ENCODE measurements at places on chromosomes 4 and X.

DNA sequence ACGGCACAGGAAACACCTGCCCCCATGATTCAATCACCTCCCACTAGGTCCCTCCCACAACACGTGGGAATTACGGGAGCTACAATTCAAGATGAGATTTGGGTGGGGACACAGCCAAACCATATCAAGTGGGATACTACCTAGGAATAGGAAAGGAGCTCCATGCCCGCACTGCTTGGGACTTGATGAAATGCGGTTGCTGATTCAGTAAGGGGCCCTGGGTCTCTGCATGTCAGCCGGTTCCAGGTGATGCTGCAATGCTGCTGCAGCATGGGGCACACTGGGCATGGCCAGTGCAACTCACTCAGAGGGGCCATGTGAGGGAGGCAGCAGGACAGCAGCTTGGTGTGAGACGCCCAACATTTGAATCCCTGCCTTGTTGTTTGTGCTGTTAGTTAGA lies 34.0 kb upstream of the MSX1 start:
- no peak for DNase-seq

GRCh38 chrX:47226531-47227333 lies 6.1 kb upstream of the USP11 start:
- no peak for DNase-seq

- DNase-seq, result peak; percentile 95
These were observed at the start of gene CLIC2 for GRCh38 chrX:155334486-155335336. TSS of gene CLIC2 (minus strand) at chrX:155334614. CDS start at chrX:155334427, 187 bp downstream.

- no peak for DNase-seq
These were observed 188.0 kb upstream of the RPL34 start for GRCh38 chr4:108432418-108432817.

- peak; percentile 38 for DNase-seq
These were observed 21.5 kb downstream of the RTL5 start for GRCh38 chrX:72110051-72110875.

GRCh38 chr4:21290562-21290961 lies 590.3 kb downstream of the PACRGL start:
- no peak for DNase-seq

DNA sequence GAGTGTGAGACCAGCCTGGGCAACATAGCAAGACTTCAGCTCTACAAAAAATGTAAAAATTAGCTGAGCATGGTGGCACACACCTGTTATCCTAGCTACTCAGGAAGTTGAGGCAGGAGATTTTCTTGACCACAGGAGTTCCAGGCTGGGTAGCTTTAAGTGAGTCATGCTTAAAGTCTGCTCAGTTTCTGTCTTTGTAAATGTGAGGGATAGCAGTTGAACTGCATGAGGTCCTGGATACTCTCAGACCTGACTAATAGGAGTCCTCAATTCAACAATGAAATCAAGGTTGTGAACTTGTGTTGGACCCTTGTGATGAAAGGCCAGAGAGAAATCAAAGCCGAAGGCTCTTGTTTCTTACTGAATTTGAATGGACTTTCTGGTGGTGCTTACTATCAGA lies 45.2 kb downstream of the STARD8 start:
- no peak for DNase-seq

- no peak for DNase-seq
These were observed 215.5 kb downstream of the HHIP start for GRCh38 chr4:144861471-144861870.

DNA sequence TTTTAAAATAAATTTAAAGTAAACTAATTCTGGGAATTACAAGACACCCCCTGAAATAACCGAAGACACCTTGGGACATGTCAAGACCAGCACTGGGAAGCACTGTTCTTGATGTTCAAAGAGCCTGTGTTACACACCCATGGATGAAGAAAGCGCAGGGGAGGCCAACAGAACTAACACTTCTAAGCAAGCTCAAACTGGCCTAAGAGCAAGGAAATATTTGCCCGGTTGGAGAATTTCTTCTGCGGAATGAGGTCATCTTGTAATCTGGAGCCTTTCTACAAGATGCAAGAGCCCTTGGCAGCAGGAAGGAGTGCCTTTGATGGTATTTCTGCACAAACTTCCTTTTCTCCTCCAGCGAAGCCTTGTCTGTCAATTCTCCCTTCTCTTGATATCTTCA lies 9.3 kb upstream of the EFHC2 start:
- no peak for DNase-seq

DNA sequence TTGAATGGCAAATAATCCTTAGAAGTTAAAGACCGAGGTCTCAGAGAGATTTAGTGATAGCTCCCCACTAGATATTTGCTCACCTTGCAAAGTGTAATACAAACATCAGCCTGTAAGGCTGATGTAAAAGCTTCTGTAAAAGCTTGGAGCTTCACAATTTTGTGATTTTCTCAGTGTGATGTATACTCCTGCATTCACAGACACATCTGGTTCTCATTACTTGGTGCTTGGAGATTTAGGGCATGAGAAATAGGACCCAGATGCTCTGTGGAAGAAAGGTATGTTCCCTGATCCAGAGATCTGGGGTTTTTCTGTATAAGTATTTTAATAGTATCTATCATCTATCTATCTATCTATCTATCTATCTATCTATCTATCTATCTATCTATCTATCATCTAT lies 1664.3 kb downstream of the C4orf33 start:
- DNase-seq, result no peak

GRCh38 chrX:102684772-102685520 lies 27.3 kb upstream of the GPRASP2 start:
- DNase-seq, result no peak

- DNase-seq, result no peak
These were observed 87.8 kb downstream of the GPRASP3 start for GRCh38 chrX:102808336-102808735.

- DNase-seq, result no peak
These were observed 32.4 kb upstream of the MGST2 start for GRCh38 chr4:139633195-139633594.

DNA sequence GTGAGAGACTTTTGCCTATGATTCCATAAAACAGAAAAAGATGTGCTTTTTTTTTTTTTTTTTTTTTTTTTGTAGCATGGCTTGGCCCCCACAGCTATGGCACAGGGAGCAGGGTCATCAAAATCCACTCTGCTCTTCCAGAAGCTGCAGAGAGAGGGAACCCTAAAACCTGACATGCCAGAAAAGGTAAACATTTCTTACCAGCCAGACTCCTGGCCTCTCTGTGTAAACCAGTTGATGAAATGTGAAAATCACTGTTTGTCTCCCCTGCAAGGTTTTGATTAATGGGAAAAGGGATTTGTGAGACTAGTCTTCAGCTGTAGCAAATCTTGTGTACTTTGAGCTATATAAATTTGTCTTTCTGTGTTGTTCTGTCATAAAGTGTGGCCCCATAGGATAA lies 105.9 kb downstream of the ARSJ start:
- no peak for DNase-seq

- DNase-seq, result no peak
These were observed 1.4 kb upstream of the HHIP start for GRCh38 chr4:144644368-144645101.

DNA sequence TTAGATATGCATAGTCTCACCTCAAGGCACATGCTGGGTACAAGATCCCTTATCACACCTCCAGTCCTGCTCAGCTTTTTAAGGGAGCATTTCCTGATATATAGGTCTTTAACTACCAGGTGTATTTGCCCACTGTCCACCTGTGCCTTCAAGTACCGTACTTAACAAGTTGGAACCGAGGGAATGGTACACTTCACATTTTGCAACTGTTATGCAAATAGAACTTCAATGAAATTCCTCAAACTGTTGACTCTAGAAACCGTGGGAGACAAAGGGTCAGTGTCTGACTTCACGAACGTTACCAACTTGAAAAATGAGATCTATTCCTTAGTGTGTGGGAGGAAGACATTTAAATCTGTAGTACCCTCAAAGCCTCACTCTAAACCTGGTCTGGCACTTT lies 5.2 kb downstream of the TRIM2 start:
- no peak for DNase-seq

DNA sequence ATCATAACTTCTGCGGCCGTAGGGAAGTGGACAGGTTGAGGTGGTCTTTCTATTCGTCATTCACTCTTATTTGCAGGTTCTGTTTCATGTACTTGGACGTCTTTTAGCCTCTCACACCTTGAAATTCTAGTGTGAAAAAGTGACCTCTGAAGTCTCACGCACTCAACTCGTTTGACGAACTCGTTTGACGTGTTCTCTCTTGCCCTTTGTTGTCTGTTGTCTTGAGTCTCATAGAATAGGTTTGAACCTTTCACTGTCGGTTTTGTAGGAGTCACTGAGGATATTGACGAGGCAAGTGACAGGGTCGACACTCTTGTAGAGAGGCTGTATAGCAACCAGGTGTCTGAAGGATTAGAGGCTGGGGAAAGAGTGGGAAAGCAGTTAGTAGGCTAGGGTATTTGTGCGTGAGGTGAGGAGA lies 1.1 kb upstream of the PGRMC2 start:
- peak; percentile 70 for DNase-seq

DNA sequence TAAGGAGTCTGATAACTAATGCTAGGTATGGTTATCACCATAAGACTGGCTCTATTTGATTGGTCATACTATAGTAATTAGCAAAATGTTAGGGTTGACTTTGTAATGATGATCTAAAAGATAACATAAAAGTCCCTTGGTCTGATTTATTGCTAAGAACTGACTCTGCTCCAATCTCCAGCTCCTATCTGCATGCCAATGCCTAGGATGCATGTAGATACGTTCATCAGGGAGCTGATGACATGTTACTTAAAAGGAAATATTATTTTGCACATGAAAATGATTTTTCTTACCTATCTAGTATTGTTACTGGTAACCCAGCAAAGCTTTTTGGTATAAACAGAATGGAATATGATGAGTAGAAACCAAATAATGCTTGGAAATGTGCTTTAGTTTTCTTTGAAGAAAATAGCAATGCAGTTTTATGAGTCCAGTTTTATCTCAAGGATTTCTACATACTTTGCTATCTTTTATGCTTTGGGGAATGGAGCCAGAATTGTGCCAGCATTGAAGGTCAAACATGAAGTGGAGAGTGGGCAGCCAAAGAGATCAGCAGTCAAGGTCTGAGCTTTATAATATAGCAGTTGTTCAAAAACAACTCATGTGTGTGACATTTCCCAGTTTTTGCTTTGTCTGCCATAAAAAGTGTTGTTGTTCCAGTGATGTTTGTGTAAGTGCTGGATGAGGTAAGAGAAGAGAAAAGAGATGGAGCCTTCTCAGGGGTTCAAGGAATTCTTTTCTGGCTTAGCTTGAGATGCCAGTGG lies 121.0 kb downstream of the ARHGAP24 start:
- no peak for DNase-seq

- DNase-seq, result no peak
These were observed 33.3 kb upstream of the FAM47C start for GRCh38 chrX:36974911-36975310.

- peak; percentile 90 for DNase-seq
These were observed at the start of gene PGM2 for GRCh38 chr4:37826295-37827029. TSS of gene PGM2 (plus strand) at chr4:37826686. CDS start at chr4:37826733, 47 bp downstream.

GRCh38 chr4:175280153-175280552 lies 362.0 kb downstream of the ADAM29 start:
- no peak for DNase-seq

GRCh38 chr4:69531251-69531650 lies 35.5 kb upstream of the UGT2B4 start:
- no peak for DNase-seq
